ENCODE measurements at places on chromosomes 4 and X. TPM values are rescaled to one million over a fixed set of nuclear protein-coding genes. Genes with fewer than 3 reads are reported as not detected.
A peak's percentile ranks its signal among the peaks of the same experiment; 100 is the strongest.

G6PD gene
- polyA plus RNA-seq = 10.7 TPM

SLC9B1 gene
- 1.2 TPM for polyA plus RNA-seq

NLGN4X gene
- polyA plus RNA-seq = 0.21 TPM

MMRN1 gene
- 0.33 TPM for polyA plus RNA-seq

HTR2C gene
- not detected for polyA plus RNA-seq

ANKRD50 gene
- 0.16 TPM for polyA plus RNA-seq

F8A2 gene
- not detected for polyA plus RNA-seq

SASH3 gene
- 296 TPM for polyA plus RNA-seq

DNA sequence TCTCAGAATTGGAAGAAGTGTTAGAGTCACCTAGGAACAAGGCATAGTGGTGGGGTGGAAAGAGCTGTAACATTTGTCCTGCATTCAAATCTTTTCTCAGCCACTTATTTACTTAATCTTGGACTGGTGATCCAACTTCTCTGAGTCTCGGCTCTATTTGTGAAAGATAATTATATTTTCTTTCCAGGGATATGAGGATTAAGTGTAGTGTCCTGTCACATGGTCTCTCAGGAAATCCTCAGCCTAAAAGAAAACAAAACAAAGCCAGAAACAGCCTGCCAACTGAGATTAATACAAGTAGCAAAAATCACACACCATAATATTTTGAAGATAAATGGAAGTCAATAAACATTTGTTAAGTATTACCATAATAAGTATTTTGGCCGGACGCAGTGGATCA lies 33.3 kb upstream of the ETNPPL start:
- DNase-seq = no peak
- no peak overlapping the region for H3K4me3 ChIP-seq
- H3K4me1 ChIP-seq = no peaks in the 10 kb centered on the region
- no peak overlapping the region for H3K27ac ChIP-seq

- no peak for DNase-seq
- H3K4me1 ChIP-seq = no peaks in the 10 kb centered on the region
- no peak overlapping the region for H3K27ac ChIP-seq
- H3K36me3 ChIP-seq = no peaks in the 10 kb centered on the region
- no peak overlapping the region for H3K4me3 ChIP-seq
Observed at GRCh38 chrX:11196476-11196875, 85.3 kb downstream of the HCCS start.

DNA sequence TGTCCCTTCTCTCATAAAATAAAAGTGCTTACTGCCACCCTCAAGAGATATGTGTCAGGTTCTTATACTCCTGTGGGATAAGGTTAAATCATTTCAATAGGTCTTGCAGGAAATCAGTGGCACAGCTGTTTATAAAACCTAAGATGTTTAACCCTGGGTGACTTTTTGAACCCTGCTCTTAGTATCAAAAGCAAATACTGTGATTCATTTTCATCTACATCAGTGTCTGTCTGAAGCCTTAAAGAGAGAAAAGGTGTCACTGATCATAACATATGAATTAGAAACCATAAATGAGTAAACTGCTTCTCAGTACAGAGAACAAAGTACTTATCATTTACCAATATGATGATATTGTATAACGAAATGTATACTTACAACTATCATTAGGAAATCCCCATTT lies 59.0 kb downstream of the CCSER1 start:
- no peaks in the 10 kb centered on the region for H3K27me3 ChIP-seq
- no peak overlapping the region for H3K4me3 ChIP-seq
- H3K36me3 ChIP-seq = no peaks in the 10 kb centered on the region
- no peaks in the 10 kb centered on the region for H3K4me1 ChIP-seq
- H3K27ac ChIP-seq = no peak overlapping the region

DNA sequence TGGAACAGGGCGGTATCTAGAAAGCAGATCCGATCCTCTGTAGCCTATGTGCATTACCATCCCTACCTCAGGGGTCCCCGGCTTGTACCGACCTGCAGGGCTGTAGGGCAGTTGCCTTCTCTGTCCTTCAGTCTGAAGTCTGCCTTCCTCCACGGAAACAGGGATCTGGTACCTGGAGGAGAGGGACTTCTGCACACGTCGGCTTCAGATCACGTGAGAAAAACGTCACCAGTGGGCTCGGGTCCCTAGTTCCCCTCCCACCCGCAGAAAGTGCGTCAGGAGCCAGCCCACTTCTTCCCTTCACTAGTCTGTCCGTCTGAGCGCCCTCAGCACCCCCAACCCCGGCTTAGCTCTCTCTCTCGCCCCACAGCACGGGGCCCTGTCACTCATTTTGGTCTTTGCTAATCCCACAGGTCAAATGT lies at the start of gene TCEAL5:
TSS of gene TCEAL5 (minus strand) at position 170 of the 422 bp plus-strand sequence. CDS start 2,187 bp downstream, outside the sequence.
- no peak for DNase-seq
- no peaks in the 10 kb centered on the region for H3K36me3 ChIP-seq
- no peak within 1 kb of the TSS for H3K4me3 ChIP-seq
- no peak within 1 kb of the TSS for H3K27ac ChIP-seq
- H3K27me3 ChIP-seq = no peaks in the 10 kb centered on the region
- no peaks in the 10 kb centered on the region for H3K4me1 ChIP-seq

DNA sequence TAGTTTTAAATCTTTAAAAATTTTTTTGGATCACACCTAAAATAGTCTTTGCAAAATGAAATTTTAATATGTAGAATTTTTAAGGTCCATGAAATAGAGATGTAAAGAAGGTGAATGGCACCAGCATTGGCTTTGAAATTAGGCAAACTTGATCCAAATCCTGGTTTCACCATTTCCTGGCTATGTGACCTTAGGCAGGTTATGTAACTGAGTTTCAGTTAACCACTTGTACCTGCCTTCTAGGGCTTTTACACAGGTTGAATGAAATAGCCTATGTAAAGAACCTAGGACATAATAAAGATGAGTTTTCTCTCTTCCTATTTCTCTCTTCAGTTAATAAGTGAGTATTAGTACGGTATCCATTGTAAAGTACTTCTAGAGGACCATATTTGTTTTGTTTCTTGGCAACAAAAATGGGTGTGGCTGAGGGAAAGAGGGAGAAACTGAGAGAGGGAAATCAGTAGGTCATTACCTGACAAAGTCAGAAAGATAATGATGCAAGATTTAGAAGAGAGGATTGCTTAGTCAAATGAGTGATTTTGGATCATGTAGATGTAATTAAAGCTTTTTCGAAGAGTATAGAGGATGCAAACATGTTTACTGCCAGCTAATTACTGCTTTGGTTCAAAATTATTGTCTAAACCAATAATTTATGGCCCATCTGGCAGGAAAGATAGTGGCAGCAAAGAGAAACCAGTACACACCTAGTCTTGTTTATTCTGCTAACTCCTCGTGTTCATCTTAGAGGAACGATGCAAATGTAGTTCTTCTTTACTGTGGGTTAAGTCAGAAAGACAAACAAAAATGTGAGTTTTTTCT lies 81.9 kb downstream of the PDLIM5 start:
- no peak for DNase-seq
- H3K27ac ChIP-seq = peak overlapping the region; percentile 17

DNA sequence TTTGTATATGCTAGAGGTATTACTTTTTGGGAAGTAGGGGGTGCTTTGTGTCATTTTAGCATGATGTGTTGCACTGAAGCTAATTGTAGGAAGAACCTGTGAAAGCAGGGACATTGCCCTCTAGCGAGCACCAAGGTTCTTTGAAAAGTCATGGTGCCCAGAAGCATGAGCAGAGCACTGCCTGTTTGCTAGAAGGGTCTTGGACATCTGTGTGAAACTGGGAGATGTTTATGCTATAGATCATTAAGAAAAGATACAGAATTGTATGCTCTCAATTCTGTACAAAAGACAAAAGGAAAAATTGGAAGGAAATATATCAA lies 14.7 kb downstream of the GRPR start:
- H3K27me3 ChIP-seq = no peaks in the 10 kb centered on the region
- no peaks in the 10 kb centered on the region for H3K36me3 ChIP-seq
- H3K4me1 ChIP-seq = no peaks in the 10 kb centered on the region
- no peak for DNase-seq
- no peak overlapping the region for H3K27ac ChIP-seq

DNA sequence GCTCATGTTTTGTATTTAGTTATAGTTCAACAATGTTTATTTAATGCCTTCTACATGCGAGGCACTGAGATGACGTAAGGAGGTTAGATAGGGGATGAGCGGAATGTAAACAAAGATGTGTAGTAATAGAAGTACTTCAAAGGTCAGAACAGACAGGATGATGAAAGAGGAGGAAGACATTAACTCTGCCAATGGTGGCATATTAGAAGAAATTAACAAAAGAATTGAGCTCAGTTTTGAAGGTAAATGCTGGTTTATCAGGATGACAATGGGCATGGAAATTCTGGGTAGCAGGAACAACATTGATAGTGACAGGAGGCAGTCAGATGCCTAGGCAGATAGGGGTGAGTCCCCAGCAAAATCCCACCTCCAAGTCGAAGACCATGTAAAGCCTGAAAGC lies 62.3 kb upstream of the PGRMC2 start:
- H3K4me3 ChIP-seq = no peak overlapping the region
- no peak for DNase-seq
- no peaks in the 10 kb centered on the region for H3K4me1 ChIP-seq
- H3K27me3 ChIP-seq = no peaks in the 10 kb centered on the region
- H3K27ac ChIP-seq = no peak overlapping the region

DNA sequence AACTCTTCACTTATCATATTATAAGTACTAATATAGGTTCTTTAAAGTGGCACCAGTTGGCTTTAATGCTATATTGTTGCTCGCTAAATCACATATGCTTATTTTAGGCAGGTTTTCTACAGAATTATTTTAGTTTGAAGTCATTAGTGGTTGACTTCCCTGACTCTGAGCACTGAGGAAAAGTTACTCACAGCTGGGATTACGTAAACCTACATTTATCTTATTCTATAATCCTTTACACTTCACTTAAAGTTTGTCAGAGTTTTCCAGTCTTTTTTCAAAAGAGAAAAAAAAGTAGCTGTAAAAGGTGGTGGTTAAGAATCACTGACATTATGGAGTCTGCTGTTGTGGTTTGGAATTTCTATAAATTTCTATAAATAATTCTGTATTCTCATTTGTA lies 5.8 kb downstream of the UGT2B4 start:
- H3K27me3 ChIP-seq = no peaks in the 10 kb centered on the region
- no peak overlapping the region for H3K4me3 ChIP-seq
- no peaks in the 10 kb centered on the region for H3K4me1 ChIP-seq
- DNase-seq = no peak
- H3K27ac ChIP-seq = no peak overlapping the region
- no peaks in the 10 kb centered on the region for H3K36me3 ChIP-seq

GRCh38 chrX:915427-916229 lies 285.0 kb downstream of the SHOX start:
- no peak for DNase-seq
- no peaks in the 10 kb centered on the region for H3K27me3 ChIP-seq
- H3K4me1 ChIP-seq = no peaks in the 10 kb centered on the region
- H3K4me3 ChIP-seq = no peak overlapping the region
- H3K27ac ChIP-seq = no peak overlapping the region

GRCh38 chr4:121950680-121951520 lies 960 bp downstream of the TRPC3 start:
- no peaks in the 10 kb centered on the region for H3K36me3 ChIP-seq
- H3K27me3 ChIP-seq = no peaks in the 10 kb centered on the region
- no peaks in the 10 kb centered on the region for H3K4me1 ChIP-seq
- H3K4me3 ChIP-seq = peak overlapping the region; percentile 69
- peak overlapping the region; percentile 45 for H3K27ac ChIP-seq

- no peak for DNase-seq
- no peak overlapping the region for H3K4me3 ChIP-seq
- no peaks in the 10 kb centered on the region for H3K36me3 ChIP-seq
- H3K4me1 ChIP-seq = no peaks in the 10 kb centered on the region
- no peaks in the 10 kb centered on the region for H3K27me3 ChIP-seq
- no peak overlapping the region for H3K27ac ChIP-seq
Observed at GRCh38 chr4:175470131-175470530, 341.9 kb downstream of the GPM6A start.

GRCh38 chr4:139978692-139979091 lies 175.3 kb downstream of the MAML3 start:
- no peak for DNase-seq
- H3K4me1 ChIP-seq = no peaks in the 10 kb centered on the region
- no peak overlapping the region for H3K4me3 ChIP-seq
- no peaks in the 10 kb centered on the region for H3K36me3 ChIP-seq
- no peaks in the 10 kb centered on the region for H3K27me3 ChIP-seq
- H3K27ac ChIP-seq = no peak overlapping the region

- H3K4me3 ChIP-seq = no peak overlapping the region
- H3K27me3 ChIP-seq = peaks cover 11% of the 10 kb centered on the region
- H3K27ac ChIP-seq = no peak overlapping the region
- H3K4me1 ChIP-seq = peaks cover 3% of the 10 kb centered on the region
Observed at GRCh38 chr4:42391981-42392380, 5.3 kb upstream of the SHISA3 start.

GRCh38 chr4:147542229-147542990 lies 61.5 kb downstream of the EDNRA start:
- H3K27ac ChIP-seq = no peak overlapping the region
- no peaks in the 10 kb centered on the region for H3K27me3 ChIP-seq
- DNase-seq = no peak
- no peak overlapping the region for H3K4me3 ChIP-seq
- no peaks in the 10 kb centered on the region for H3K4me1 ChIP-seq
- H3K36me3 ChIP-seq = no peaks in the 10 kb centered on the region

DNA sequence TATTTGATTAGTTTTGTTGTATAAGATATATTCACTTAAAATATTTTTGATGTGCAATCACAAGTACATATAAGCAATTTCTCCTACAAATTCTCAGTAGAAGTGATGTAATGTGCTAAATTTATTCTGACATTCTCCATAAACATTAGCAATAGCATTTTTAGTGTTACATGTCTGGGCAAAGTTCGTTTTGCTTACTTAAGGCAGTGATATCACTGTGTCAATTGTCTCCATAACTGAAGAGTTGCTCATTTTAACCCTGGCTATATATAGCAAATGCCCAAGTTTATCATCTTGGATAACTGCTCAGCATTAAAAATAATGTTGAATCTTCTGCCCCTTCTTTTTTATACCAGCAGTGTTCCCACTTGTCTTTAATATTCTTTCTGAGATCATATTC lies 340.0 kb upstream of the NDST4 start:
- H3K36me3 ChIP-seq = no peaks in the 10 kb centered on the region
- no peak overlapping the region for H3K4me3 ChIP-seq
- DNase-seq = no peak
- H3K27ac ChIP-seq = no peak overlapping the region
- H3K27me3 ChIP-seq = no peaks in the 10 kb centered on the region
- H3K4me1 ChIP-seq = no peaks in the 10 kb centered on the region
